ENCODE measurements at places on chromosomes 12 and 14.

GRCh38 chr12:2460051-2460670 is 334.6 kb upstream of the FKBP4 start:
- DNase-seq, result no peak

DNA sequence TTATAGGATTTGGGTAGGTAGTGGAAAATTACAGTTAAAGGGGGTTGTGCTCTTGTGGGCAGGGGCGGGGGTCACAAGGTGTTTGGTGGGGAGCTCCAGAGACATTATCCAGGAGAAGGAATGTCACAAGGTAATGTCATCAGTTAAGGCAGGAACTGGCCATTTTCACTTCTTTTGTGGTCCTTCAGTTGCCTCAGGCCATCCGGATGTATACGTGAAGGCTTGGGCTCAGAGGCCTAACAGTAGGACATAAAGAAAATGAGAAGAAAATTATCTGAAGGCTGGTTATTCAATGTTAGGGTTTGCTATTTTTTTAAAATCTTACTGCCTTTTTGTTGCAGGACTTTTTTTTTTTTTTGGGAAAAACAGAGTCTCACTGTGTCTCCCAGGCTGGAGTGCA is 2.5 kb upstream of the PSEN1 start:
- DNase-seq, result no peak

GRCh38 chr14:70340002-70340401 is 19.5 kb downstream of the COX16 start:
- DNase-seq, result no peak

- DNase-seq, result peak; percentile 15
Observed at GRCh38 chr14:31568161-31568560, 7.0 kb downstream of the NUBPL start.

DNA sequence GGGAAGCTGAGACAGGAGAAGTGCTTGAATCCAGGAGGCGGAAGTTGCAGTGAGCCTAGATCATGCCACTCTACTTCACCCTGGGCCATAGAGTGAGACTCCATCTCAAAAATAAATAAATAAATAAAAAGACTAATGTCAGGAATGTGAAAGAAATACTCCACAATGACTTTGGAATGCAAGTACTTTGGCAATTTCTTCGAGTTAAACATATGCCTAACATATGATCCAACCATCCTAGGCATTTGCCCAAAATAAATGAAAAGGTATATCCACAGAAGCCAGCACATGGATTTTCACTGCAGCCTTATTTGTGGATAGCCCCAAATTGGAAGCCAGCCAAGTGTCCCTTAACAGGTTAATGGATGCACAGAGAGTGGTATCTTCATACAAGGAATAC is 357.9 kb upstream of the TMEM132C start:
- no peak for DNase-seq

DNA sequence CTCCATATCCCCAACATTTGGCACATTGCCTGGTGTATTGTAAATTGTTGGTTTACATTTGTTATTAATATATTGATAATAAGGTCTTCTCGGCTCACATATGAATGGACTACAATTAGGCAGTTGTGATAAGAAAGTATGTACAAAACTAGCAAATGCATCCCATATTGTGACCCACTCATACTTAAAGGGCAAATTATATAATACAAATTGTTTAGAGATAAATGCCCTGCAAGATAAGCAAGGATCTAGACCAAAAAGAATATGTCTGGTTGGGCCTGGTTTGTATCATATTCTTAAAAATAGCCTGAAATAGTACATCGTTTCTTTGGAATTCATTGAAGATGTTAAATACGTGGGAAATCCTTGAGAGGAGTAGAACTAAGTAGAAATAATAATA is 151.3 kb downstream of the CNTN1 start:
- DNase-seq, result no peak

GRCh38 chr12:113820842-113821241 is 145.3 kb downstream of the RBM19 start:
- no peak for DNase-seq

- no peak for DNase-seq
Observed at GRCh38 chr14:88044444-88044758, 39.5 kb downstream of the GPR65 start.

DNA sequence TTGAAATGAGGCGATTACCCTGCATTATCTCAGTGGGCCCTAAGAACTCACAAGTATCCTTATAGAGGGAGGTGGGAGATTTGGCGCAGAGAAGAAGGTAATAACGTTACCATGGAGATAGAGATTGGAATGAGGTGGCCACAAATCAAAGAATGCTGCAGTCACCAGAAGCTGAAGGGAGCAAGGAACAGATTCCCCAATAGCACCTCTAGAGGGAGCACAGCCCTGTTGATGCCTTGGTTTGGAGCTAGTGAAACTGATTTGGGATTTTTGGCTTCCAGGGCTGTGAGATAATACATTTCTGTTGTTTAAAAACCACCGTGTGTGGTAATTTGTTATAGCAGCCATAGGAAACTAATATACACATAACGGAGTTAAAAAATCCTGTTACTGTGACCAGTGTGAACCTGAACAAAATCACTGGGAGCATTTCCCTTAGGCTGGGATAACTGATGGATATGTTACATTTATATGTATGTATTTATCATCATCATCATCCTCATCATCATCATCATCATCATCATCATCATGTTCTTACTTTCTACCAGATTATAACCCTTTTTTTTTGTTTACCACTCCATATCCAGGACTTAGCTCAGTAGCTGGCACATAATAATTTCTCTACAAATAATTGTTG is 100.3 kb downstream of the LIN7A start:
- DNase-seq, result peak; percentile 38

- DNase-seq, result no peak
Observed at GRCh38 chr12:92493816-92494215, 209.0 kb upstream of the PLEKHG7 start.
